A673 (cell line): ENCODE measurements at places on chromosomes 5 and 9. TPM values are rescaled to one million over a fixed set of nuclear protein-coding genes. Genes with fewer than 3 reads are reported as not detected.

DNA sequence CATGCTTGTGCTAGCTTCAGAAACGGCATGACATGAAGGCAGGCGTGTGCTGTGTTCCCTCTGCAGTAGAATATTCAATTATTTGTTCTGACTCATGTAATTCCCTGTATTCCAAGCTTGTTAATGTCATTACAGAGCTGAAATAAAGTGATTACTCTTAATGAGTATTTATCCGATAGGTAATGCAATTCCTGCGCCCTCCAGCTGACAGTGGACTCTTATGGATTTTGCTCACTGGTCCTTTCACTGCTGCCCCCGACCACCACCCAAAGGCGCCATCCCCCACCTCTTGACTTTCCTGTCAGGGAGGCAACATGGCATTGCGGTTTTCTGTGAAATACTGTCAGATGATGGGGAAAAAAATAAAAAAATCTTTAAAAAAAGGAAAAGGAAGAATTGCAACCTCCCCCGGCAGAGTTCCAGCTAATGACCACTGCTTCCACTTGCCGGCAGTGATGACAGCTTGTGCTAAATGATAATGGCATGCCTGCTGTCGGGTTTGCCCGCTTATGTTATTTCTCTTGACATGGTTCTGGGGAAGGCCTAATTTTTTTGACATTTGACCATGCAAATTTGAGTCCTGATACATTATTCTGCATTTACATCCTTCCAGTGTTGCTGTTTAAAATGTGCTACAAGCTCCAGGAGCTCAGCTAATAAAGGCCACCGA is 335.3 kb upstream of the ADAMTS16 start:
- DNase-seq, result no peak

GRCh38 chr9:105053209-105053652 is 125.3 kb upstream of the ABCA1 start:
- DNase-seq, result no peak

DNA sequence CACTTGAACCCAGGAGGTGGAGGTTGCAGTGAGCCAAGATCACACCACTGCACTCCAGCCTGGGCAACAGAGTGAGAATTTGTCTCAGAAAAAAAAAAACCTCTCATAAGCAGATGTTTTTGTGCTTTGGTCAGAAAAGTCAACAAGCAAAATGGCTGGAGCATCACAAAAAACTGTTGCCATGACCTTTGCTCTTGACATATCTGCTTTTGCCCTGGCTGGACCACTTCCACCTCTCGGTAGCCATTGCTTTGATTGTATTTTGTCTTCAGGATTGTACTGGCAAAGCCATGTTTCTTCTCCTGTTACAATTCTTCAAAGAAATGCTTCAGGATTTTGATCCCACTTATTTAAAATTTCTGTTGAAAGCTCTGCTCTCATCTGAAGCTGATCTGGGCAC is 67.0 kb downstream of the MTMR12 start:
- no peak for DNase-seq

DNA sequence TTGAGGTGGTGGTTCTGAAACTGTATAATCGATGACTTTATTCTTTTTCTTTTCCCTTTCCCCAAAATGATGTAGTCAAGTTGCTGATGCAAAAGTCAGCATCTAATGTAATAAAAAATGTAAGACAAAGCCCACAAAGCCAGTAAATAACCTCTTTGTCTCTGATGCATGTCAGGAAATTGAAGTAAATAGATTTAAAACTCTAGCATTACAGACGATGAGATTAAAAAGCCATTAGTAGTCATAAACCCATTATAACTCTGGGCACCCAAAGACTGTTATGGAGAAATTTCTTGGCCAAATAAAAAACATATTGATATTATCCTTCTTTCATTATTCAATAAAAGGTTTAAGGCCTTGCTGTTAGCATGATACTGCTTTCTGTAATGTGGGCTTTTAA is 548.7 kb downstream of the TUSC1 start:
- no peak for DNase-seq

DNA sequence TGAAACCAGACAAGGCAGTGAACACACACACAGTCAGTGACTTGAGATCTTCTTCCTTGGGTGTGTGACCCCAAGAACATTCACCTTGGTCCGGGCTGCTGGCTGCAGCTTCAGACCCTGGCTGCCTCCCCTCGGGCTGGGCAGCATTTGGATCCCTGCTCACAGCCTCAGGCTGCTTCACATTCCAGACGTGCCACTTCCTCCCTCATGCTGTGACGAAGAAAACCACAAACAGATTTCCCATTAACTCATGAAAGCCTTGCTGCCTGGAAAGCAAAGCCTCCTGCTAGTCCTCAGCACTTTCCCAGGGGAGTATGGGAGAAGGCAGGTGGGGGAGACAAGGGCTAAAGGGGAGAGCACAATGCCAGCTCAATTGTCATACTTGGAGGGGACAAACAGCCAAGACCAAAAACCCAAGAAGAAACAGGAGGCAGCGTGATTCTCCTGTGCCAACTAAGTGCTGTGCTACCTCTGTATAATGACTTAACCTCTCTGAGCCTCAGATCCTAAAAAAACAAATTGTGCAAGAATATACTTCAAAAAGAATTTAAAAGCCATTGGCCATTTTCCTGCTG is 594.6 kb upstream of the BRINP1 start:
- peak; percentile 79 for DNase-seq

DNA sequence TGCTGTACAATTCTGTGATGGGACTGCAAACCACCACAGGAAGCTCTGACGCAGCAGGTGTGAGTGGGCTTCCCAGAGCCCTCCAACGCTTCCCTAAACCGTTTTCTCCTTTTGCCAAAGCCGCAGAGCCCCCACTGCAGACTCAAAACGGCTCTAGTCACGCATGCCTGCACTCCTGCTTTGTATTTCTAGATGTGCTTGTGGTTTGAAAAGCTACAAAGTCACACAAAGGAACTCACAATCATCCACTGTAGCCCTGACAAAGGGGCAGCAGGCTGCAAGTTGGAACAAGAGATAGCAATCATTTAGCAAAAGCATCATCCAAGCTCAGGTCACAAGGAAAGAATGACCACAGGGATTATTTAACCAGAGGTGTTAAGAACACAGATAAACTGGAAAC is 79.3 kb downstream of the PTPN3 start:
- DNase-seq, result no peak

DNA sequence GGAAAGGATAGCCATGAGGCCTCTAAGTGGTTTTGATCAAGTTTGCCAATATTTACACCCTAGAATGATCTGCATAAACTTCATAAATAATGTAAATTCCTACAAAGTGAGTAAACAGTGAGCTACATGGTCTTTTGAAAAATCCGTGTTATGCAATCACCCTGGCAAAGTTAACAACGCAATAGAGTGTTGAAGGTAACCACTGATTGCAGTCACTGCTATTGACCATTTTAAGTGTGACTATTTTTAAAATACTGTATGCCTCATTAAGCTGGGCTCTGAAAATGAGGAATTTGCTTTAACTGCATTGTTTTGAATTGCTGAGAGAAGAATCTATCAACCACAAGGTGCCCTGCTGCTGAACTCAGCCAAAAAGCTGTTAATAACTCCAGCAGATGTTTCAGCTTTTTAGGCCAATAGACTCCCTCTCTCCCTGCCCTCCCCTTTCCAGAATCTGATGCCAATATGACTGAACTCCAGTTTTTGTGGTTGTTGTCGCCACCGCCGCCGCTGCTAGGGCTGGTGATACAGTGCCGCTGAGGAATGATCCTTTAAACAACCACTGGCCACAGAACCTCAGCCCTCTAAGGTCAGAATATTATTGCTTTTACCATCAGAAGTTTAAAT is 35.3 kb upstream of the SMARCA2 start:
- no peak for DNase-seq

The C7 gene
- 11.7 and 22.3 TPM in 2 replicates for total RNA-seq

GRCh38 chr5:83752700-83753099 is 32.0 kb upstream of the HAPLN1 start:
- no peak for DNase-seq

- DNase-seq, result no peak
Measured at GRCh38 chr9:84357275-84357674, 16.7 kb upstream of the SLC28A3 start.

GRCh38 chr5:77638763-77639671 is 504 bp upstream of the OTP start:
- DNase-seq, result no peak

GRCh38 chr5:177334155-177334551 is 17.3 kb downstream of the LMAN2 start:
- DNase-seq, result no peak

The JAKMIP2 gene
- 67.4 and 85.5 TPM in 2 replicates for total RNA-seq

DNA sequence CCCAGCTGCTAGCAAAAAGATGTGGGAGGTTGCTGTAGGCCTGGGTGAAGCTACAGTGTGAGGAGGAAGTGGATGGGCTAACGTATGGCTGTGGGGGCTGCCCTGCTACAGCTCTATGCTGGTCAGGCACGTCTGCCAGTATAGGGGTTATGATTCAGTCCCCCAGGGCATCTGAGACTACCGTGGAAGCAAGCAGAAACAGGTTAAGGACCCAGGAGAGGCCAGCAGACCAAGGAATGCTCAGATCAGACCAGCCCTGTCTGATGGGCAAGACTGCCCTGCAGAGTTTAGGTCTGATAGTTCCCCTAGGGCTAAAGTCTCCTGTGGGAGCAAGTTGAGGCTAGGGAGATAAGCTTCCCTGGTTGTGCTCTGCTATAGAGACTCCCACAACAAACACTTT is 416.1 kb upstream of the CTNND2 start:
- no peak for DNase-seq

GRCh38 chr5:54610197-54610944 is 92.8 kb downstream of the SNX18 start:
- peak; percentile 16 for DNase-seq

DNA sequence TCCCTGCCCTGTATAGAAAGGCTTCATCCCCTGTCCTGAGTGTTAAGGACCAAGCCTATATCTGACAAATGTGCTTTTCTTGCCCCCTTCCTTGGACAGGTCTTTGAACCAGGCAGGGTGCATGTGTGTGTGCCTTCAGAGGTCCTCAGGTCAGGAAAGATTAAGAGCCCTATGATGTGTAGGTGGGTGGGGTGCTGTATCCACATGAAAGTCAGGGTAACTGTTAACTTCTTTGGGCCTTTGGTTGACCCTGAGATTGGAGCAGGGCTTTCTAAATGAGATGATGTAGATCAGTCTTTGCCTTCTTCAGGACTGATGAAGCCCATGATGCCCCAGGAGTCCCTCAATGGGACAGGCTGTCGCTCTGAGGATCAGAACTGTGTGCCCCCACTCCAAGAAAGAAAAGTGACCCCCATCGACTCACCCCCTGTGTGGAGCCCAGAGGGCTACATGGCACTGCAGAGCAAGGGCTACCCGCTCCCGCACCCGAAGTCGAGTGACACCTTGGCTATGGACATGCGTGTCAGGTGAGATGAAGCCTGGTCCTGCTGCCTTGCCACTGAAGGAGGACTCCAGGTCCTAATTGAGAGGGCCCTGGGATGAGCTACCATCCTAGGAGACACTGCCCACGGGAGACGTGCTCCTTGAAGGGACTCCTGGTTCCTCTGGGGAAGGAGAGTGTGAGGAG is 29.4 kb upstream of the POMT1 start:
- DNase-seq, result no peak

DNA sequence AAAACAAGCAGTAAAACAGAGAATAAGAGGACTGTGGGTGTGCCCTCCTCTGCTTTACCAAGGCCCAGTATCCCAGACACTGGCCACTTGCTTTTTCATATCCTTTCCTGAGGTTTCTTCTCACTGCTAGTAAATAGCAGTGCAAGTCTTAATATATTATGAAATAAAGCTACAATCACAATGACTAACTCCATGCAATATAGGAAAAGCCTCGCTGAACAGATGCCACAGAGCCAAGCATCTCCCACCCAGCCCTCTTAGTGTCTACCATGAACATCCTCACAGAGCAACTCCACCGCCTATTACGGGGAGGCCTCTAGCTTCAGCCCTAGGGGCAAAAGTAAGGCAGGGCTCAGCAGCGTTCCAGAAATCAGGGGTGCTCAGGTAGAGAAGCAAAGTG is 130.7 kb upstream of the LHFPL2 start:
- DNase-seq, result no peak

The SLC6A19 gene
- total RNA-seq, result not detected in 2 replicates

- no peak for DNase-seq
Measured at GRCh38 chr5:140260089-140260656, 42.7 kb downstream of the PFDN1 start.

The GAPT gene
- total RNA-seq, result not detected in 2 replicates

DNA sequence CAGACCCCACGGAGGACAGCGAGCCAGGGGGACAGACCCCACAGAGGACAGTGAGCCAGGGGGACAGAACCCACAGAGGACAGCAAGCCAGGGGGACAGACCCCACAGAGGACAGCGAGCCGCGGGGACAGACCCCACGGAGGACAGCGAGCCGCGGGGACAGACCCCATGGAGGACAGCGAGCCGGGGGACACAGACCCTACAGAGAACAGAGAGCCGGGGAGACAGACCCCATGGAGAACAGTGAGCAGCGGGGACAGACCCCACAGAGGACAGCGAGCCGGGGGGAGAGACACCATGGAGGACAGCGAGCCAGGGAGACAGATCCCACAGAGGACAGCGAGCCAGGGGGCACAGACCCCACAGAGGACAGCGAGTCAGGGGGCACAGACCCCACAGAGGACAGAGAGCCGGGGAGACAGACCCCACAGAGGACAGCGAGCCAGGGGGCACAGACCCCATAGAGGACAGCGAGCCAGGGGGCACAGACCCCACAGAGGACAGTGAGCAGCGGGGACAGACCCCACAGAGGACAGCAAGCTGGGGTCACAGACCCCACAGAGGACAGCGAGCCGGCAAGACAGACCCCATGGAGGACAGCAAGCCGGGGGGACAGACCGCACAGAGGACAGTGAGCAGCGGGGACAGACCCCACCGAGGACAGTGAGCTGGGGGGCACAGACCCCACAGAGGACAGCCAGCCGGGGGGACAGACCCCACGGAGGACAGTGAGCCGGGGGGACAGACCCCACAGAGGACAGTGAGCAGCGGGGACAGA is 4.4 kb upstream of the ZDHHC11 start:
- no peak for DNase-seq

- no peak for DNase-seq
Measured at GRCh38 chr9:9552665-9553064, 1060.1 kb downstream of the PTPRD start.

- DNase-seq, result no peak
Measured at GRCh38 chr5:86557920-86558319, 59.8 kb upstream of the COX7C start.

The F2RL1 gene
- total RNA-seq, result 0.32 and 0.39 TPM in 2 replicates

The NDST1 gene
- total RNA-seq, result 44.0 and 46.7 TPM in 2 replicates

The IFNB1 gene
- not detected in 2 replicates for total RNA-seq

The WDR41 gene
- total RNA-seq, result 30.4 and 36.6 TPM in 2 replicates

- DNase-seq, result peak; percentile 89
Measured at GRCh38 chr9:3954331-3955304, 345.2 kb downstream of the GLIS3 start.

DNA sequence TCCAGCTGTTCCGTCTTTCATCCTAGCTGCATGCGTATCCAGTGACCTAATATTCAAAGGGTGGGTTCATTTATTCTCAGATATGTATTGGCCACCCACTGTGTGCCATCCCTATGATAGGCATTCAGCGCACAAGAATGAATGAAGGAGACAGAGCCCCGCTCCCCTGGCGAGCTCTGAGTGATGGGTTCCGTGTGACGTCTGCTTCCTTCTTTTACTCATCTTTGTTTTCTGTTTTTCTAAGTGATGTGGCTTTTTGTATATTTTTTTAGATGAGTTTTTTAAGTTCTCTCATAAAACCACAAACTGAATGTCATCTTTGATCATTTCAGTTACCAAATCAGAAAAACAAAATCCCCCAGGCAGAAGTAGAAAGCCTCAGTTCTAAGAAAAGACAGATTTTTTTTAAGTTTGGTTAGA is 168.3 kb upstream of the OTULINL start:
- no peak for DNase-seq

The TRIP13 gene
- 64.6 and 69.1 TPM in 2 replicates for total RNA-seq
